Liver (tissue), 10 donors: ENCODE measurements at places on chromosomes 12 and 14. TPM values are rescaled to one million over a fixed set of nuclear protein-coding genes. Genes with fewer than 3 reads are reported as not detected.

The SLC25A21 gene
- 0.17 TPM for total RNA-seq

The ACOT4 gene
- total RNA-seq = 2.5 TPM

The C12orf50 gene
- not detected for total RNA-seq

The SLCO1C1 gene
- total RNA-seq = not detected

The SMCO2 gene
- total RNA-seq = not detected

The TM9SF1 gene
- total RNA-seq = 27.5 TPM

The TAS2R19 gene
- 2.1 TPM for total RNA-seq

The ADAM20 gene
- 0.28 TPM for total RNA-seq

GRCh38 chr12:31035967-31036665 lies 37.5 kb upstream of the DDX11 start:
- no peaks in the 10 kb centered on the region for H3K36me3 ChIP-seq
- no peak overlapping the region for H3K27ac ChIP-seq
- H3K27me3 ChIP-seq = no peaks in the 10 kb centered on the region
- H3K4me1 ChIP-seq = no peaks in the 10 kb centered on the region
- DNase-seq = no peak
- no peak overlapping the region for H3K4me3 ChIP-seq

DNA sequence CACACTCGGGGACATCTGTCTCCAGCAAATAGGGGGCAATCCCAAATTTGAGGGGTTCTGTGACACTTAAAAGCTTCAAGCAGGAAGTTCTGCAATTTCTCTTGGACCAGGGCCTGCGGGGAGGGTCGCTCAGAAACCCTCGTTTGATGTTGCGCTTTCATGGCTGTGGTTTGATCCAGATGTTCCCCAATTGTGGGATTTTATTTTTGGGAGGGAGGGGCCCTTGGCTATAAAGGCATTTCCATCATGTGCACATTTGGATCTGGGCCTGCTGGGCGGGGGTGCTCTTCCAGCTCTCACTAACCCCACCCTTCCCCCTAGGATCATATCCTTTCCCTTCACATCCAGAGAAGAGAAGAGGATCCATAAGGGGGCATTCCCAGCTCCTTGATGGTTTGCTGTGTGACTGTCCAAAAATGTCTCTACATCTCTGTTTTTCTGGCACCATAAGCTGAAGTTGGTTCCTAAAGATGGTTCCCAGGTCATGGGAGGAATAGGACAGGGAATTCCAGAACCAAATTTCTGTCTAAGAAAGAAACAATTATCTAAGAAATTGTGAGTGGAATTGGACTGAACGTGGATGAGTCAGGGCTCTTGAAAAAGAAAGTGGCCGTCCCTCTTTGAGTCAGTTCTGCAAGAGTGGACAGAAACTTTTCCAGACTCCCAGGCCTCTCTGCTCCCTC lies 47.2 kb downstream of the SMUG1 start:
- H3K4me1 ChIP-seq = no peaks in the 10 kb centered on the region
- no peak overlapping the region for H3K27ac ChIP-seq
- DNase-seq = no peak
- H3K36me3 ChIP-seq = no peaks in the 10 kb centered on the region
- H3K27me3 ChIP-seq = peaks cover 14% of the 10 kb centered on the region

GRCh38 chr14:97074856-97075255 lies 277.7 kb downstream of the VRK1 start:
- H3K4me3 ChIP-seq = no peak overlapping the region
- H3K27ac ChIP-seq = no peak overlapping the region
- no peak for DNase-seq
- no peaks in the 10 kb centered on the region for H3K36me3 ChIP-seq
- H3K4me1 ChIP-seq = no peaks in the 10 kb centered on the region

DNA sequence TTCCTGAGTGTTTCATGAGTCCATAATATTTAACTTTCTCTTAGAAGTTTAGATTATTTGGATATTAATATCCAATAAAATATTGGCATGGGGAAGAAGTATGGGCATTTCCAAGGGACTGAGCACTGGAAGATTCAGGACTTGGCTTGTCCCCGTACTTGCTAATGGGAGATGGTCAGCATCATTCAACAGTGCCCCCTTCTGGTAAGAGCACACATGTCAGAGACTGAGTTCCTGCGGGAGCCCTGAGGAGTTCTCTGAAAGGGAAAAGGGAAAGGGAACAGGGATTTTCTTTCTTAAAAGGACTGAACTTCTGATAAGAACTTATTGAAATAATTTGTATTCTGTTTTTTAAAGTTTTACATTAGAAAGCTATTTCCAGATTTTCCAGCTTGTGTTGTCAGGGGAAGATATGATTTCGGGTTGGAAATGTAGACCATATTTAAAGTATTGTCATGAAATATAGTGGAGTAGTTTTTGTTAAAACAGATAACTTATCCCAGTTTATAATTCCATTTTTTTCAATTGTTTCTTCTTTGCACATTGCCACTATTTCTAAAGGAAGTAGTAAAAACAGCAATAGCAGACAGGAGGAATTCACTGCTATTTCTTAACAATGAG lies 59.8 kb upstream of the C12orf71 start:
- no peaks in the 10 kb centered on the region for H3K36me3 ChIP-seq
- H3K27ac ChIP-seq = no peak overlapping the region
- peak; percentile 46 for DNase-seq

DNA sequence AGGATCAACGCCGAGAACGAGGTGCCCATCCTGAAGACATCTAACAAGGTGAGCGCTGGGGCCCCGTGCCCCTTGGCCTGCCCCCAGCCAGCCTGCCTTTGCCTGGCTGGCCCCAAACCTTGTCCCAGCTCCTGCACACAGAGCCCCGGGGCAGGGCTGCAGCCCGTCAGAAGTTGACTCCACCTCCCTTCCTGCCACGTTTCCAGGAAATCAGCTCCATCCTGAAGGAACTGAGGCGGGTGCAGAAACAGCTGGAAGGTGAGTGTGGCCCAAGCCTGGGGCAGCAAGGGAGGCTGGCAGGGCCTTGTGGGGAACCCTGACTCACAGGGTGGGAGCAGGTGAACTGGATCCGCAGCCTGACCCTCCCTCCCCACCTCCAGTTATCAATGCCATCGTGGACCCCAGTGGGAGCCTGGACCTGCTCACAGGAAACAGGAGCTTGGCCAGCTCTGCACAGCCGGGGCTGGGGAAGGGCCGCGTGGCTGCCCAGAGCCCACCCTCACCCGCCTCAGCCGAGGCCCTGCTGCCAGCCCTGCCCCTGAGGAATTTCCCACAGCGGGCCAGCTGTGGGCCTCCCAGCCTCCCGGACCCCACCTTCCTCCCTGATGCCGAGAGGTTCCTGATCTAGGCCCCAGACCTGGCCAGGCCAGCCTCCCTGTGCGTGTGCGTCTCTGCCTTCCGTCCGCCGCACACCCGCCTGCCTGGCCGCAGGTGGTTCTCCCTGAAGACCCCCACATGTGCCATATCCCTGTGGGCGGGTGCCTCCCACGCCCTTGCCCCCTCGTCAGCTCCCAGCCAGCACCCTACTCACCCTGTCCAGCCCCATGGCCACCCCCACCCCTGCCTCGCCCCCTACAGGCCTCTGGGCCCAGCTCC lies 29.5 kb downstream of the CEP170B start:
- DNase-seq = peak; percentile 30
- no peak overlapping the region for H3K4me3 ChIP-seq
- H3K27ac ChIP-seq = no peak overlapping the region
- no peaks in the 10 kb centered on the region for H3K27me3 ChIP-seq
- no peaks in the 10 kb centered on the region for H3K36me3 ChIP-seq

DNA sequence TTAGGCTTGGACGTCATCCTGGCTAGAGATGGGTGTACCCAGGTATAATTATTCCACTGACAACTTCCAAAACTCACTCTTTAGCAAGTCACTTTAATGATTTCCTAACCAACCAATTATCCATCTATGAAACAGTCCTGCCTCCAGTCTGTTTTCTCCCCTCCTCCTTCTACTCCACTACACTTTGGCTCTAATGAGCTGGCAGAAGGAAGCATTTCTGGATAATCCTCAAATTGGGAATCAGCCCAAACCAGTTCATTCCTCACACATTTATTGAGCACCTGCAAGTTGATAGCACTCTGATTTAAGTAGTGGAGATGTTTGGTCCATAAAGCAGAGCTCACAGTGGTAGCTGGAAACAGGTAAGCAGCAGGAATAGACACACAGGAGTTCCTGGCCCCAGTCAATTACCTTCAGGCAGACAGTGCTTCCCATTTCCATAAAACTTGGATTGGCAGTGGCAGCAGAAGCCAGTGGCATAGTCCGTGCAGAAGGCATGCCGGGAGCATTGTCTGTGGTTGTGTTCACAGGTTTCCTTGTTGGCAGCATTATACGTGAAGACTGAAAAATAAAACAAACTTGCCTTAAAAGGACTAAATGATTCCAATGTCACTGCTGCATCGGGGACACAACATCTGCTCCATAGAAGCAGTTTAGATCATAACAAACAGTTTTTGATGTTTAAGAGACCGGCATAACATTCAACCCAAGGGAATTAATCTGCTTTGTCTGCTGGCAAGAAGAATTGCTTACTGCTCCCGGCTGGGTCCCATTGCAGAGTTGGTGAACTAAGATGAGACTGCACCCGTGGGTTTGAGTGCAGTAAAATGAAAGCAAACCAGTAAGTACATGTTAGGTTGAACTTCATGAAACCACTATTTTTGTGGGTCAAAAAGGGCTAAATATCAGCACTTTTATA lies 26.2 kb downstream of the NID2 start:
- H3K4me3 ChIP-seq = no peak overlapping the region
- no peaks in the 10 kb centered on the region for H3K36me3 ChIP-seq
- no peak for DNase-seq

DNA sequence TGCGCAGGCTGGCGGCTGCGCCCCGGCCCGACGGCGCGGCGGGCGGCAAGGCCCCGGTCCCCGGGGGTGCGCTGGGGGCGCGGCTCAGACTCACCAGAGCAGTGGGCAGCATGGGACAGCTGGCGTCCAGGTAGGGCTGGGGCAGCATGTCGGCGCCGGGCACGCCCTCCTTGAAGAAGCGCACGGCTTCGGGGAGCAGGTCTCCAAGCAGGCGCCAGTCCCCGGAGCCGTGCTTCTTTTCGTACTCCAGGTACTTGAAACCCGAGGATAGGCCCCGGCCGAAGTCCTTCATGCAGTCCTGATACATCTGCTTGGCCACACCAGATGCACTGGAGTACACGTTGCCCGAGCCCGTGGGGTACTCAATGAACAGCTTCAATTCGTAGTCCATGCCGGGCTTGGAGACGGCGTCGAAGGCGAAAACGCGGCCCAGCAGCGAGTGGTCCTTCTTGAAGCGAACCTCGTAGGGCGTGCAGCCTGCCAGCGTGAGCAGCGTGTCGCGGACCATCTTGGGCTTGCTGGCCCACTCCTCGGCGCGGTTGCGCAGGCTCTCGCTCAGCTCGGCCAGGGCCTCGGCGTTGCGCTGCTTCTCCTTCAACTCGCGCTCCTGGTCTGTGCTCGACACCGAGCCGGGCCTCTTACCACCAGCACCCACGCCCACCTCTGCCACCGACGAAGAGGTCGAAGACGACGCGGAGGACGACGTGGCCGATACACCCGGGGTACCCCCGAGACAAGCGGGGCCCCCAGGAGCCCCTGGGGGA lies 2.2 kb downstream of the IRF2BPL start:
- H3K36me3 ChIP-seq = peaks cover 2% of the 10 kb centered on the region
- H3K4me1 ChIP-seq = peaks cover 16% of the 10 kb centered on the region
- DNase-seq = no peak
- no peaks in the 10 kb centered on the region for H3K27me3 ChIP-seq

DNA sequence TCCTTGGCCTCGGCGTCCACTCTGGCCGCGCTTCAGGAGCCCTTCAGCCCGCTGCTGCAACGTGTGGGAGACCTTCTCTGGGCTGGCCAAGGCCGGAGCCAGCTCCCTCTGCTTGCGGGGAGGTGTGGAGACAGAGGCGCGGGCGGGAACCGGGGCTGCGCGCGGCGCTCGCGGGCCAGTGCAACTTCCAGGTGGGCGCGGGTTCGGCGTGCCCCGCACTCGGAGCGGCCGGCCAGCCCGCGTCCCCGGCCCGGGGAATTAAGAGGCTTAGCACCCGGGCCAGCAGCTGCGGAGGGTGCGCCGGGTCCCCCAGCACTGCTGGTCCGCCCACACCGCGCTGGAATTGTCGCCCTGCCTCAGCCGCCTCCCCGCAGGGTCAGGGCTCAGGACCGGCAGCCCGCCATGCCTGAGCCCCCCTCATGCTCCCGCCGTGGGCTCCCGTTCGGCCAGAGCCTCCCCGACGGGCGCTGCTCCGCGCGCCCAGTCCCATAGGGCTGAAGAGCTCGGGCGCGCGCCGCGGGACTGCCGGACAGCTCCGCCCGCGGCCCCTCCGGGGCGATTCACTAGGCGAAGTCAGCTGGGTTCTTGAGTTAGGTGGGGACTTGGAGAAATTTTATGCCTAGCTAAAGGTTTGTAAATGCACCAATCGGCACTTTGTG lies 673.9 kb downstream of the SLC16A7 start:
- no peak overlapping the region for H3K27ac ChIP-seq
- no peaks in the 10 kb centered on the region for H3K27me3 ChIP-seq
- H3K4me3 ChIP-seq = no peak overlapping the region
- no peak for DNase-seq
- H3K36me3 ChIP-seq = no peaks in the 10 kb centered on the region
- no peaks in the 10 kb centered on the region for H3K4me1 ChIP-seq

DNA sequence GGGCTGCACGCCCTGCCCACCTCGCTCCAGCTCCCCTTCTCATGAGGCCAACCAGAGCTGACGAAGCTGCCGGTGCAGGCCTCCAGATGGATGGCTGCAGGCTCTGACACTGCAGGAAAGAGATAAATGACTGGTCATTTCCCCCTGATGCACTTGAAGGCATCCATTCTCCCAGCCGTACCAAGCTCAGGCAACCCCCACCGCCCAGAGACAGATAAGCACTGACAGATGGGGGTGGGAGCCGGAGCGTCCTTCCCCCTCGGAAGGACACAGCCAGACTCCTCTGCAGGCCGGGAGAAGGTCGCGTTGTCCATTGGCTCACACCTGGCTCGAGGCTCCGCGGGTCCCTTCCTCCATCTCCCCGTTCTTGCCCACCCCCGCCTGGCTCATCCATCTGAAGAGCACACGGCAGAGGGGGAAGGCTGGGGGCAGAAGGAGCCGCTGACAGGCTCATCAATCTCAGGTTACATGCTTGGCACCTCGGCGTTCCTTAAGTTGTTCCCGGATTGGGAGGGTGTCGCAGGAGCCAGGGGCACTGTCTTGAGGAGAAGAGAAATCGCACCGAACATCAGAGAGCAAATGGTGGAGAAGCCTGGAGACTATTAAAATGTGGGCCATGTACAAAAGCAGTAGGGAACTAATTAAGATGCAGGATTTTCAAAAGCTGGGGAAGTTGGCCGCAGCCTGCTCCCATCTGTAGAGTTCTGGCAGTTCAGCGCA lies 151.6 kb downstream of the DPF3 start:
- no peak overlapping the region for H3K27ac ChIP-seq
- no peak overlapping the region for H3K4me3 ChIP-seq
- DNase-seq = peak; percentile 66
- H3K36me3 ChIP-seq = no peaks in the 10 kb centered on the region
- no peaks in the 10 kb centered on the region for H3K4me1 ChIP-seq

- H3K4me1 ChIP-seq = peaks cover 4% of the 10 kb centered on the region
- peaks cover 7% of the 10 kb centered on the region for H3K36me3 ChIP-seq
- H3K4me3 ChIP-seq = peak overlapping the region; percentile 41
- no peaks in the 10 kb centered on the region for H3K27me3 ChIP-seq
Measured at GRCh38 chr12:121804417-121805111, 755 bp downstream of the SETD1B start.
